ENCODE measurements at places on chromosomes 4 and X.

GRCh38 chrX:121014826-121015225 lies 29.3 kb upstream of the CT47A1 start:
- DNase-seq, result no peak

- DNase-seq, result no peak
Measured at GRCh38 chr4:86972997-86973396, 38.2 kb downstream of the AFF1 start.

DNA sequence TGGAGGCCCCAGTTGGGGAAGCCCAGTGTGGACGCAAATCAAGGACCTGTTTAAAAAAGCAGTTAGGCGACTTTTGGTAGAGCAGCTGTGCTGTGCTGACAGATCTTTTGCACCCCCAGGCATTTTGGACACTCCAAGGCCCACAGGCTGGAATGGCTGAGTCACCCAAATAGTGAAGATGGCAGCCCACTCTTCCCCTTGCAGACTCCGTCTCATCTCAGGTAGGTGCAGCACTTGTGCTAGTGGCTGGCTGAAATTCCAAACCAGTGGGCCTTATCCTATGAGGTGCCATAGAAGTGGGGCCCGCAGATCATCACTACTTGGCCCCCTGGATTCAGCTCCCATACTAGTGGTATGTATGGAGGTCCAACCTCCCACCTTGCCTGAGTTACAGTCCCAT lies 42.8 kb downstream of the CPXCR1 start:
- DNase-seq, result no peak

DNA sequence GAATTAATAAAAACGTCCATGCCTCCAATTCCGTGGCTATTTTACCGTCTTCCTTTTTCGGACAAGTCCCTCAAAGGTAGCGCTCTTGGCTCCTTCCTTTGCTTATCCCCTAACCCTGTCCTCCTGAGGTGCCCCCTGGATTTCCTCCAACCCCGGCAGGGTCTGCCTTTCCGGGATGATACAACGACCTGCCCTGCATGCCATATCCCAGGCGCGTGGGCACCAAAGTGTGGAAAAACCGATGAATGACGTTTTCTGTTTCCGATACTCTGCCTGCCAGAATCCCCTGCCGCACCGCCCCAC lies 706 bp upstream of the CSTF2 start:
- DNase-seq, result no peak

GRCh38 chr4:106864231-106864630 lies 171.9 kb downstream of the DKK2 start:
- no peak for DNase-seq

- DNase-seq, result no peak
Measured at GRCh38 chrX:116111934-116112595, 58.5 kb upstream of the AGTR2 start.

DNA sequence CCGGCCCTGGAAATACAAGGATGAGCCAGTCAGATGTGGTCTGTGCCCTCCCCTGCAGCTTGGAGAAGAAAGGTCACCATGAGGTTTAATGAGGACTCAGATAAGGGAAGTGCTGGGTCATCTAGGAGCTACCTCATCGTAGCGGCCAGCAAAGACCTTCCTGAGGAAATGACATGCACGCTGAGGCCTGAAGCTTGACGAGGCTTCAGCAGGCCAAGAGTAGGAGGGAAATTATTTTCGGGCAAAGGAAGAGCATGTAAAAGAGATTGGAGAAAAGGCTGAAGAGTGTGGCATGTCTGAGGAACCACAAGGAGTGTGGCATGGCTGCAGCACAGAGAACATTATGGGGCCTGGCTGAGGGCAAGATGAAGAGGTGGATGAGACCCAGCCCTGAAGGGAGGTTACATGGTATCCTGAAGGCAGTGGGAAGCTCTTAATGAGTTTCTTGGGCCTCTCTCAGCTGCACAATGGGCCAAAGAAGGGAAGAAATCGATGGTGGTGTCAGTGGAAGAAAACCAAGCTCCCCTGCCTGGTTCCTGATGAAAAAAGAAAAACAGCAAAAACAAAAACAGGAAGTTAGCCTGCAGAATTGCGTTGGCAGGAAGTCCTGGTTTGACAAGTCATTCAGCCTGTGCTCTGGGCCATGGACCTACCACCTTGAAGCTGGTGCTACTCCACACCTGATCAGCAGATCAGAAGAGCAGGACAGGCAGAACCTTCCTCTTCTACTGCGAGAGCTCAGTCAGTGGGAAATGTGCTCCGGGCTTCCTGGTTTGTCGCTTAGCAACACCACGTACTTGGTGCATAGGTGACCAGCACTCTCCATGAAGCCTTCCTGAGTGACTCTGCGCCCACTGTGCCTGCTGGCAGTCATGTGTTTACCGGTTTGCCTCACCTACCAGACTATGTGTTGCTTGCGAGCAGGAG lies 134.5 kb upstream of the KLF3 start:
- peak; percentile 34 for DNase-seq

DNA sequence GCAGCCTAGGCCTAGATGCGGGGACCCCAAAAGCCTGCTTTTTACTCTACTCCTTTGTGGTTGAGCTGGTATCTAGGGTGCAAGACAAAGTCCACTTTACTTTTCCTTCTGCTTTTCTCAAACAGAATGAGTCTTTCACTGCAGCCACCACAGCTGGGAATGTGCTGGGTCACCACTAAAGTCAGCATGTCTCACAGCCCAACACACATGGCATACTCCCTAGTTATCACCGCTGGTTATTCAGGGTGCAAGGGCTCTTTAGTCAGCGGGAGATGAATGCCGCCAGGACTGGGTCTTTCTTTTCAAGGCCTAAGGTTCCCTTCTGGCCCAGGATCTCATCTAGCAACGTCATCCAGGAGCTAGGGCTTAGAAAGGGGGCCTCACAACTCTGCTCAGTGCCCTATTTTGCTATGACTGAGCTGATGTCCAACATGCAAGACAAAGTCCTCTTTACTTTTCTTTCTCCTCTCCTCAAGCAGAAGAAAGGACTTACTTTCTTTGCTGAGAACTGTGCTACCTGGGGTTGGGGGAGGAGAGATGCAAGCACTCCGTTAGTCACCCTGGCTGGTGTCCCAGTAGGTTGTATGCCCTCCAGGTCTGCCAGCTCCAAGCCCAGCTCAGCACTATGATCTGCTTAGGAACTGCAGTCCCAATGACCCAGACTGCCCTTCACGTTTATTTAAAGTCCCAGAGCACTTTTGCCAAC lies 22.9 kb upstream of the STPG2 start:
- no peak for DNase-seq

DNA sequence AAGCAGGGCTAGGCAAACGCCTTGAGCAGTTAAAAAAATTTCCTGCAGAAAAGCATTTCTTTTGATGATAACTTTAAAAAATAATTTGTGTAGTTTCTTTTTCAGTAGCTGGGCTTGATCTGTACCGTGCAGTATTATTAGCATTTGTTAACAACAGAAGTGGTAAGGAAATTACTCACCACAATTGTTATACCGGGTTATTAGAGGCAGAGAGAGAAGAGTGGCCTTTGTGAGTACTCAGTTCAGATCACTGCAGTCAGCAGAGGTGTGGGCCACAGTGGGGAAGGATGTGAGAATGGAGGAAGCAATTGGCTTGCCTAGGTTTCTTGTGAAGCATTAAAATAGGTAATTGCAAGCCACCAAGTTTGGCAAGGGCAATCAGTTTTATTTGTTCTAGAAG lies 14.3 kb upstream of the IL21 start:
- no peak for DNase-seq

DNA sequence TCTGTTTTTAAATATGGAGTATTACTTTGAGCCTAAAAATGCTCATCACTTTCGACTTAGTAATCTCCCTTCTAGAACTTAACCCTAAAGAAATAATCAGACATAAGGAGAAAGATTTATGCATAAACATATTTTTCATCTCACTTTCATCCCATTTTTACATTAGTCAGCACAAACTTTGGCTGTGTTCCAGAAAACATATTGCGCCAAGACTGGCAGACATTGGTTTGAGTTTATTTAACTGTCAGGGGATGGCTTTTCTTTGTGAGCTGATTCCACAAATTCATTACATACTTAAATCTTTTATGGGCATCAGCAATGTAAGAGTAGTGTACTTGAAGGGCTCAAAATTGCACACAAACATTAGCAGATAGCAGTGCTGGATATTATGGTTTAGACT lies 23.7 kb downstream of the MAOA start:
- DNase-seq, result no peak

DNA sequence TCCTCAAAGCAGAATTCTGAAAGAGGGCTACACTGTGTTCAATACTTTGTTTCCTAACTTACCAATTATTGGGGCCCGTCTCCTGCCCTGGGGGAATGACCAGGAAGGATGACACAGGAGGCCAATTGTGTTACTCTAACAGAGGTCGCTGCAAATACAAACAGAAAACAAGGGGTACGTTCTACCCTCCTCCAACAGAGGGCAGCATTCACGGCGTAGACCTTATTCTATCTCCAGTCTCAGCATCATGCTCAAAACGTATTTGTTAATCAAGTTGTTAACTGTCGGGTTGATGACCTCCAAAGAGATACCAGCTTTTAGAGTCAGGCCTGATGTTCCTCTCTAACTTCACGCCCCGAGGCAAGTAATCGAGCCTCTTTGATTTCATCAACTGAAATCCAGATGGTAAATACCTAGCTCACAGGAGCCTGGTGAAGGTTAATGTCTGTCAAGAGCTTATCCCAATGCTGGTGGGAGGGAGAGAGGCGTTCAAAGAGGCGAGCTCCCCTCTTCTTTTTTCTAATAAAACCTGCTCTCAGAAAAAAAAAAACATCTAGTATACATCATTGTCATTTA lies 181.0 kb upstream of the KCNIP4 start:
- no peak for DNase-seq

- DNase-seq, result no peak
Measured at GRCh38 chr4:135804785-135805184, 1603.2 kb upstream of the PABPC4L start.

DNA sequence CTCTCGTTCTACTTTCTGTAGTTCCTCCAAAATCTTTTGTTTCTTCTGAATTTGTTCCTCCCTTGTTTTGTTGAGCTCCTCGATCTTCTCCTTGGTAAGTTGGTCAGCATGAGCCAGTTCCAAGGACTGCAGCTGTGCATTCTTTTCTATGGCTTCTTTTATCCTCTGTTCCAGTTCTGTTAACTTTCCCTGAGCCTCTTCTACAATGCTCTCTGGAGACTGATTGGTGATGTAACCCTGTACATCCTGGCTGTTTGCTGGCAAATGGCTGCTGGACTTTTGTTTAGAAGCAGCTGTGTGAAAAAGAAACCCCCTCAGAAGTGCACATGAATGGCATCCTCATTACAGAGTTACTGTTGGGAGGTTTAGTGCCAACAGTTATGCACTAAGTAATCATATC lies 70.5 kb upstream of the COX18 start:
- DNase-seq, result no peak

GRCh38 chrX:70480660-70481018 lies 36.0 kb downstream of the DLG3 start:
- no peak for DNase-seq

- DNase-seq, result no peak
Measured at GRCh38 chr4:118224243-118224829, 128.5 kb downstream of the PRSS12 start.

- no peak for DNase-seq
Measured at GRCh38 chrX:22686138-22686541, 313.6 kb upstream of the DDX53 start.

GRCh38 chr4:88792268-88792781 lies 94.7 kb upstream of the NAP1L5 start:
- no peak for DNase-seq

- DNase-seq, result no peak
Measured at GRCh38 chr4:82599336-82599735, 37.5 kb upstream of the TMEM150C start.

GRCh38 chr4:38672397-38673129 lies 8.6 kb downstream of the KLF3 start:
- no peak for DNase-seq

DNA sequence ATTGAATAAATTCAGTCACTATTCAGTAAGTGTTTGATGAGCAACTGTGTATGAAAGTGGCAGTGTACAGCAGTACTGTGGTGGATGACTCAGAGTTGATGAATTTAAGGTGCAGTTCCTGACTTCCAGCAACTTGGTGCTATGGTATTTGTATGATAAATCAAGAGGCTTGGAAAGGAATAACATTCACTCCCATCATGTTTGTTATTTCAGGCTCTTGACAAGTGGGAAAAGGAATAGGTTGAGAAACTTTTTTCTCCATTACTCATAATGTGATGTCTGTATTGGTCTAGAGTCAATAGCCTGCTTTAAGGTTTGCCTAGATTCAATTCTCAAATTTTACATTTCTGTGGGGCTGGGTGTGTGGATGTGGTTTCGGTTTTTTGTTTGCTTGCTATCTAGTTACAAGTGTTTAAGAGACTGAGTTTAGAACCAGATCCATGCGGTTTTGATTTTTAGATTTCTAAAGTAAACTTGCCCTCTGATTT lies 35.1 kb upstream of the CYP2U1 start:
- DNase-seq, result no peak

DNA sequence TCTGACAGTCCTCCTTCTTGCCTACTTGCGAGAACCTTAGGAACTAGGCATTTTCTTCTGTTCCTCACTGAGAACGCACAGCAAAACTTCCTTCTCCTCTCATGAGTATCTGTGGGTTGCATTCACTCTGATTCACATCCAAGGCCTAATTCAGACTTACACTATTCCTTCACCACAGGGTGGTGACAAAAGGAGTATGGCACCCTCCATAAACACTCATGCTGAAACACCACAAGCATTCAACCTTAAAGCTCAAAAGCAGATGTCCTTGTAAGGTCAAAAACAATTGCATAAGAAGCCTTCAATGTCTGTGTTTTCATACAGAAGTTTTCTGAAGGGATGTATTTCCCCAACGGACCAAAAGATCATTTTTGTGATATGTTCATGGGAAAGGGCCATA lies 147.3 kb downstream of the CORIN start:
- DNase-seq, result no peak

GRCh38 chrX:79231662-79232061 lies 87.2 kb downstream of the GPR174 start:
- DNase-seq, result no peak

- DNase-seq, result no peak
Measured at GRCh38 chr4:101141230-101141629, 206.1 kb downstream of the PPP3CA start.

GRCh38 chrX:103794119-103794518 lies 17.5 kb downstream of the PLP1 start:
- no peak for DNase-seq

DNA sequence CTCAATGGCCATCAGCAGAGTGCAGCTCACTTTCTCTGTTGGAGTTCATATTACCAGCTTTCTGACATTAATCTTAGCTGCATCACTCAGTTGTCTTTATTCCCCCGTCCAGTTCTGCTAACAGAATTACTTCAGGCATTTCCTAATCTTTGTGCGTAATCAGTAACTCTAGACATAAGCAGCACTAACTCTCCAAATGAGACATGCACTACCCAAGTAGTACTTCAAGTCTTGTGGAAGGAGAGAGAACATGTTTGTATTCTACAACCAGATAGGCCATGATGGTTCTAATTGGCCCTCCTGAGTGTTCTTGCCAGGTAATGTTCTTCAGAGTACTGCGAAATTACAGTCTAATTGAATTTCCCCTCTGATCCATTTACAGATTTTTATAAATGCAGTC lies 448.5 kb upstream of the RPS6KA3 start:
- no peak for DNase-seq

Data from esophagus squamous epithelium (tissue), 5 donors.